Stimulated activated CD8-positive, alpha-beta memory T cell treated with anti-CD3 and anti-CD28 coated beads, Interleukin-4, amount 100 ng/mL, for 48 hours (primary cell): ENCODE measurements at places on chromosomes 5 and 9.
A peak's percentile ranks its signal among the peaks of the same experiment; 100 is the strongest.

GRCh38 chr9:127144670-127145445 lies 22.4 kb upstream of the ANGPTL2 start:
- peak; percentile 16 for DNase-seq

DNA sequence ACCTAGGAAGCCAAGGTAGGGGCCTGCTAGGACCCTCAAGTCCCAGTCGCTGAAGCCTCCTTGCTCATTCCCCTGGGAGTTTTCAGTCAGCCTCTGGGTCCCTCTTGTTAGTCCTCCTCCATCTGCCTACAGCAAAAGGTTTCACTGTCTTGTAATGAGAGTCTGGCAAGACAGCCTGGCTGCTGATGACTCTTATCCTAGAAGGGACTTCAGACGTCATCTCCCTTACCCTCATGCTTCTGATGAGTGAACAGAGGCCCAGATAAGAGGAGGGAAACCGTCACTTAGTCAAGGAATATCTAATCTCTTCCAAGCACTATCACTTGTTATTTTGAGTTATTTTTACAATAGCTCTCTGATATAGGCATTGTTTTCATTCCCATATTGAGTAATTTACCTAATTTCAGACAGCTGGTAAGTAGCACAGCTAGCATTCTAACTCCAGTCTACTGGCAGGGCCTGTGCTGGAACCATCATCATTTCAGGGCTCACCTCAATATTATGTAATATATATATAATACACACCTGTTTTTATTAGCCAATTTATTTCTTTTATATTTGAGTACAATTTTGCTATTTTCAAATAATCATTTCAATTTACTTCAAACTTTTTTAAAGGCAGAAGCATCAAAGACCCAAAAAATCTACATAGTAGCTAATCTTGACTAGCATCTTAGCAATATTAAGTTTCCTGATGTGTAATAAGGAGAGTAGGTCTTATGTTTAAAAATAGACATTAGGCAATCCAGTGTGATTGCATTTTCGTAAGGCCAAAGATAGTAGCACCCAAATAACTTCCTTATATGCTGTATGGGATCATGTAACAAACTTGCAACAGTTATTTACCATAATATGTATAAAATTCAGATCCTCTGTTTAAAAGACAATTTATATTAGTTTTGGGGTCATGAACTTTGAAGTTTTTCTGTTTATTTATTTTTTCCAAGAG lies 7.9 kb downstream of the CMYA5 start:
- DNase-seq: no peak

GRCh38 chr9:73294336-73294735 lies 142.7 kb downstream of the ANXA1 start:
- no peak for DNase-seq

- DNase-seq: no peak
Observed at GRCh38 chr9:35882996-35883395, 12.8 kb upstream of the OR13J1 start.

GRCh38 chr5:166772770-166773169 lies 1518.7 kb upstream of the WWC1 start:
- DNase-seq: no peak

- no peak for DNase-seq
Observed at GRCh38 chr5:157708866-157709265, 22.4 kb upstream of the THG1L start.
